MCF 10A (cell line): ENCODE measurements at places on chromosomes 6 and 20.

DNA sequence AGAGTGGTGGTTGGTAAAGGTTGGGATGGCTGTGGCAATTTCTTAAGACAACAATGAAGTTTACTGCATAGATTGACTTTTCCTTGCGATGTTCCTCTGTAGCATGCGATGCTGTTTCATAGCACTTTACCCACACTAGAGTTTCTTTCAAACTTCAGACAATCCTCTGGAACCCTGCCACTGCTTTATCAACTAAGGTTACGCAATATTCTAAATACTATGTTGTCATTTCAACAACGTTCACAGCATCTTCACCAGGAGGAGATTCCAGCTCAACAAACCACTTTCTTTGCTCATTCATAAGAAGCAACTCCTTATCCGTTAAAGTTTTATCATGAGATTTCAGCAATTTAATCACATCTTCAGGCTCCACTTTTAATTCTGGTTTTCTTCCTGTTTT is 161.2 kb upstream of the NRSN1 start:
- no peak for DNase-seq

DNA sequence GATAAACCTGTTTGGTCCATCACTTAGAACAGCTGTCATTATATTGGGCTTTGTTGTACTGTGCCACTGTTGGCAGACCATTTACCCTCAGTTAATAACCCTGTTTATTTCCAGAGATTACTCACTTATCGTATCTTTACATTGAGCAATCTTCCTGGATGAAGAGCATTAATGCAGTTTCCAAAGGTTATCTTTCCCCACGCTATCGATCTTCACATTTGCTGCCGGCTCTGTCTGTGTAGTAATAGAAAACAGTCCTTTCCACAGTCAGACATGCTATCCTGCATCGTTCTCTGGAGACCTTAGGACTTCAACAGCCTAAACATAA is 27.4 kb downstream of the GHRH start:
- DNase-seq: no peak

GRCh38 chr20:50172347-50173013 is 18.1 kb upstream of the CEBPB start:
- DNase-seq: no peak

GRCh38 chr6:111533087-111533784 is 50.2 kb upstream of the REV3L start:
- DNase-seq: no peak

- no peak for DNase-seq
Observed at GRCh38 chr6:110520209-110520965, 44.0 kb upstream of the SLC22A16 start.

DNA sequence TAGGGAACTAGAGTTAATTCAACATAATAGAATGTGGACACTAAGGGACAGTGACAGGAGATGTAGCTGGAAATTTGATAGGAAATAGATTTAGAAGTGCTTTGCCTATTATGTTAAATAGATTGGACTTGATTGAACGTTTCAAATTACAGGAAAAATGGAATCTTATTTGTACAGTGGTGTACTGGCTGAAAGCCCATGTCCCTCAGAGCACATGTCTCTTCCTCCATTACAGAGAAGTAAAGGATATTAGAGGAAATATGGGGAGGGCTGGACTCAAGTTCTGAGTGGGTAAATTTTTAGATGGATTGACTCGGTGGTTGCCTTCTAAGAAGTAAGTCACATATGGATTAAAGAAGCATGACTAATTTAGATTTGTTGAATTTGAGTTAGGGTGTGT is 11.4 kb downstream of the PKIB start:
- no peak for DNase-seq

GRCh38 chr20:64063389-64064144 is 569 bp downstream of the TCEA2 start:
- no peak for DNase-seq

GRCh38 chr6:136323431-136324112 is 33.9 kb upstream of the BCLAF1 start:
- no peak for DNase-seq

GRCh38 chr20:24576447-24576846 is 107.0 kb downstream of the SYNDIG1 start:
- DNase-seq: no peak

- no peak for DNase-seq
Observed at GRCh38 chr6:113888493-113888892, 31.3 kb downstream of the MARCKS start.

- DNase-seq: peak; percentile 47
Observed at GRCh38 chr6:12331951-12332749, 42.0 kb downstream of the EDN1 start.

- no peak for DNase-seq
Observed at GRCh38 chr6:11613336-11613735, 75.8 kb downstream of the TMEM170B start.

GRCh38 chr20:10864076-10864672 is 190.4 kb upstream of the JAG1 start:
- peak; percentile 45 for DNase-seq

DNA sequence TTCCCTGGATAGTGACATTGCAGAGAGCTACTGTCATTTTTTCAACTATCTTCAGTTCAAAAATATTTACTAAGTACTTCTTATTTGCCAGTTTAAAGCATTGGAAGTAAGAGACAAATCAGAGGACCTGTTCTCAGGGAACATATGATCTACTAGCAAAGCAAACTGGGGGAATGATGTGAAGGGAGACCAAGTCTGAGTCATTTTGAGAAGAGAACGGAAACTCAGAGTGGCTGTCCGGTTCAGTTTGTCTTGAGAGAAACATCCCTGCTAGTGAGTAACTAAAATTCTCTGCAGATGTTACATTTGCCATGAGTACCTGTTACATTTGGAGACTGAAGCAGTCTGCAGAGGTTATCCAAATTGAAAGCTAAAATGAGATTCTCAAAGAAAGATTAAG is 118.3 kb downstream of the KCNQ5 start:
- DNase-seq: no peak

- no peak for DNase-seq
Observed at GRCh38 chr6:125519367-125519766, 217.6 kb upstream of the HDDC2 start.

GRCh38 chr6:21220271-21220987 is 373.1 kb upstream of the SOX4 start:
- no peak for DNase-seq

- DNase-seq: peak; percentile 17
Observed at GRCh38 chr6:89045576-89045975, 35.0 kb upstream of the PNRC1 start.

GRCh38 chr6:14466278-14466677 is 348.7 kb downstream of the CD83 start:
- no peak for DNase-seq

DNA sequence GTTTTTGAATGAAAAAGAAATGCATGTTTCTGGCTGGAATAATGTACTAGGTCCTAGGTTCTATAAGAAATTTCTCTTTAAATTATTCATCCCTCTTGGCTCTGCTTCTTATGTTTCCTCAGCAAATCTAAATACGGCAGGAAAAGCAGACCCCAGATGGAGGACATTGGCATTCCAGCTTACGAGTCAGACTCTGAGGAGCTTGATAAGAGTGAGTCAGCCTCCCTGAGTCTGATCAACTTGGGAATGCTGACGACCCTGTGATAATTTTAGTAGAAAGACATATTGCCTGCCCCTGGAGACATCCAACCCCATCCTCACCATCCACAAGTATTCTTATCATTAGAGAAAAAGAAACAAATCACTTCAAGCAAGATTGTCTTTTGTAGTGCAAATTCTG is 509.7 kb upstream of the MARCKS start:
- DNase-seq: no peak

- DNase-seq: peak; percentile 17
Observed at GRCh38 chr6:2072453-2072852, 173.0 kb downstream of the GMDS start.

DNA sequence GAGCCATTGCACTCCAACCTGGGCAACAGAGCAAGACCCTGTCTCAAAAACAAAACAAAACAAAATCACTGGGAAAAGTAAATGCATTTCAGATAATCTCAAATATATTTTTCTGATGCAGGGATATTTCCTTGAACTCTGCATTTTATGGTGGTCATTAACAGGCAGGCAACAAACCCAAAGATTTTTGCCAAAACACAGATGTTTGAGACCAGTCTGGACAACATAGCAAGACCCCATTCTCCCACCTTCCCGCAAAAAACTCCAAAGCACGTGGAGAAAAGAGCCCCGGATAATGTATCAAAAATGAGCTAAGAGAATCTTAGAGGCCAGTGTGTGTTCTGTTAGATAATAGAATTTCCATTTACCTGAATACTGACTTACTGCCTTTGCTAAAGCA is 44.3 kb downstream of the SLC9A8 start:
- DNase-seq: no peak

DNA sequence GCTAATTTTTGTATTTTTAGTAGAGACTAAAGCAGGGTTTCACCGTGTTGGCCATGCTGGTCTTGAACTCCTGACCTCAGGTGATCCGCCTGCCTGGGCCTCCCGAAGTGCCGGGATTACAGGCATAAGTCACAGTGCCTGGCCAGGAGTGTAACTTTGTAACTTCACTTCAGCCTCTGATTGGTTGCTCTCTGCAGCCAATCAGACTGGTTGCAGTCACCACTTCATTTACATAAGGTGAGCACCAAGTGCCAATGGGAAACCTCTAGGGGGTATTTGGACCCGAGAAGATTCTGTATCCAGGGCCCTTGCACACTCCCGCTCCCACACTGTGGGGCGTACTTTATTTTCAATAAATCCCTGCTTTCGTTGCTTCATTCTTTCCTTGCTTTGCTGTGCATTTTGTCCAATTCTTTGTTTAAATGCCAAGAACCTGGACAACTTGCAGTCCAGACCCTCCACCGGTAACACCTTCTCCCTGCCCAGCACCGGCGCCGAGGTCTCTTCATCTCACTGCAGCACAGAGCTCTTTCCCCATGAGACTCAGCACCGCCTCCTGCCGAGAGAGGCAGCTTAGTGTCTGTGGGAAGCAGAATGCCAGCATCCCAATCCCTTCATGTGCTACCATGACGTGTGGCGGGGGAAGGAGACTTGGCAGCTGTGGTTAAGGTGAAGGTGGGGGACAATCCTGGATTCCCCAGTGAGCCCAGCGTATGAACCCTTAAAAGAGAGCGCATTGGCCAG is 14.0 kb upstream of the MRGBP start:
- DNase-seq: no peak

DNA sequence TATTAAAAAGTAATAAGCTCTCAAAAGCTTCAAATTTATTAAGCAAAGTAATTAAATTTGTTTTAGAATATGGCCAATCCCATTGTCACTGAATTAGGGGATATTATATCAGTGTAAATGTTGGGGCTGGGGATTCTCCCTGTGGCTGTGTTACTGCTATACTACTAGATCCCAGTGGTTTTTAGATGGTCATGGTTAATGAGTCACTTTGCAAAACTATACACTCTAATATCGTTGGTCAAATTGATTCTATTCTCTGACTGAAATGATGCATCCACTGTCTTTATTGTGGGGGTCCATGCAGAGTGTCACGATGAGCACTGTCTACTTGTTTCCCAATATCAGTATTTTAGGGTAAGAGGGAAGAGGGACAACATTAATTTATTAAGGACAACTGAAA is 336.9 kb upstream of the PREP start:
- no peak for DNase-seq

DNA sequence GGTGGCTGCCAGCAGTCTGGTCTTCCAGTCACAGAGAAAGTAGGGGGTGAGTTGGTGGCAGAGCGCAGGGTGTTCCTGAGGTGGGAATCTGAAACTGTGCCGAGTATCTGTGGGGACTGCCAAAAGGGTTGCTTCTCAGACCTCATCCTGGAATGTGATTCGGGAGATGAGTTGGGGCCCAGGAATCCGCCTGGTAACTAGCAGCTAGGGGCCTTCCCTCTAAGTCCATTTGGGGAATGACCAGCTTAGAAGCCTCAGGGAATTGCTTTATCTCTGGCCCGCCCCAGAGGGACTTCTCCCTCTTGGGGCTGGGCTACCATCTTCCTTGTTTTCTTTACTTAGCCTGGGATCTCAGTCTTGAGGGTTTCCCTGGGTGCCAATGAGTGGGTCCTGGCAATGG is 49.6 kb downstream of the MOCS1 start:
- DNase-seq: no peak

DNA sequence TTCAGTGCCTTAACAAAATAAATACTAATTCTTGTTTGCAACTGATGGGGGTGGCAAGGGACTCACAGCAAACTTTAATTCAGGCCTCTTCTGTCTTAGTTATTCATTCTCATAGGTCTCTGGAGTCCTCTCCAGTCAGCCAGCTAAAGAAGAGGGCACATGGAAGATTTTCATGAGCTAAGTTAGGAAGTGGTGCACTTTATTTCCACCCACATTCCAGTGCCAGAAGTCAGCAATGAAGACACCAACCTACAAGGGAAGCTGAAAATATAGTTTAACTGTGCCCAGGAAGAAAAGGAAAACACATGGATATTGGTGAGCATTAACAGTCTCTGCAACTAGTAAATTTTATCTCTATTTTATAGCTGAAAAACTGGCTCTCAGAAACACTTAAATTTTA is 16.7 kb upstream of the IRAK1BP1 start:
- DNase-seq: no peak
